CD4-positive, alpha-beta T cell treated with Interleukin-4 for 1 hour (primary cell): ENCODE measurements at places on chromosomes 16 and 17.
A peak's percentile ranks its signal among the peaks of the same experiment; 100 is the strongest.

DNA sequence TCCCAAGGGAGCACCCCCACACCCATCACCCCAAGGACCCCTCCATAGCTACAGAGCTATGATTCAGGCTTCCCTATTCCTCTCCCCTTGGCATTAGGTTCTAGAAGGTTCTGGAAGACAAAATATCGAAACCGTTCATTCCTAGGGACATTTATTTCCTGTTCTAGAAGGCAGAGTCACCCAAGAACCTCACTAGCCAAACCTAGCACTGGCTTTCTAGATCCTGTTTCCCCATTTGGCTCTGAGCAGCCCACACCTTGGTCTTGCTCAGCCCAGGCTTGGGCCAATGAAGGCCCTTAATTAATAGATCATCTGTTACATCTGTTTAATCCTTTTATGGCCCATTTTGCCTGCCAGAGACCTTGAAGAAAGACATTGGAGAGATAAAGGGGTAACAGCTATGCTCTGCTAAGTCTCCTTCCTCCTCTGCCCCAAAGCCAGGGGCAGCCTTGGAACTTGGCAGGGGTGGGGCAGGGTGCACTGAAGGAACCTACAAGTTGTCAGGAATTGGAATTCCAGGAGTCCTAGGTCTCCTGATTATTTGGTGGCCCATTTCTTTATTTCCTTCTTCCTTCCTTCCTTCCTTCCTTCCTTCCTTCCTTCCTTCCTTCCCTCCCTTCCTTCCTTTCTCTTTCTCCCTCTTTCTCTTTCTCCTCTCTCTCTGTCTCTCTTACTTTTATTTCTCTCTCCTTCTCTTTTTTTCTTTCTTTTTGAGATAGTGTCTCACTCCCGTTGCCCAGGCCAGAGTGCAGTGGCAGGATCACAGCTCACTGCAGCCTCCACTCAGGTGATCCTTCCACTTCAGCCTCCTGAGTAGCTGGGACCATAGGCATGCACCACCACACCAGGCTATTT lies 8.7 kb upstream of the FZD2 start:
- DNase-seq: no peak

DNA sequence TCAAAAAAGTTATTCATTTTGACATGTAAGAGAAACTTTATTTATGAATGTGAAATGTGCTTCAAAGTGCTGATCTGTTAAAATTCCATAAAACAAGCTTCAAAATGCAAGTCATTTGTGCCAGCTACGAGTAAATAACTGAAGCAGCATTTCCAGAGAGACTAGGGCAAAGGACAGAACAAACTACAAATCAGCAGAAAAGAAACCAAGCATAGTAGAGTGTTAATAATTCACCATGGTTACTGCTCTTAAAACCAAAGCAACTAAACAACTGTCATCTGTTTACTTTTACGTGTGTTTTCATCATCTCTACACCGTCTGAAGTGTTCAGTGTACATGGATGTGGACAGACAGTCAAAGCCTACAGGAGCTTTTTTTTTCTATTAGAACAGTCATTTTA lies 1.6 kb upstream of the ASPA start:
- no peak for DNase-seq

DNA sequence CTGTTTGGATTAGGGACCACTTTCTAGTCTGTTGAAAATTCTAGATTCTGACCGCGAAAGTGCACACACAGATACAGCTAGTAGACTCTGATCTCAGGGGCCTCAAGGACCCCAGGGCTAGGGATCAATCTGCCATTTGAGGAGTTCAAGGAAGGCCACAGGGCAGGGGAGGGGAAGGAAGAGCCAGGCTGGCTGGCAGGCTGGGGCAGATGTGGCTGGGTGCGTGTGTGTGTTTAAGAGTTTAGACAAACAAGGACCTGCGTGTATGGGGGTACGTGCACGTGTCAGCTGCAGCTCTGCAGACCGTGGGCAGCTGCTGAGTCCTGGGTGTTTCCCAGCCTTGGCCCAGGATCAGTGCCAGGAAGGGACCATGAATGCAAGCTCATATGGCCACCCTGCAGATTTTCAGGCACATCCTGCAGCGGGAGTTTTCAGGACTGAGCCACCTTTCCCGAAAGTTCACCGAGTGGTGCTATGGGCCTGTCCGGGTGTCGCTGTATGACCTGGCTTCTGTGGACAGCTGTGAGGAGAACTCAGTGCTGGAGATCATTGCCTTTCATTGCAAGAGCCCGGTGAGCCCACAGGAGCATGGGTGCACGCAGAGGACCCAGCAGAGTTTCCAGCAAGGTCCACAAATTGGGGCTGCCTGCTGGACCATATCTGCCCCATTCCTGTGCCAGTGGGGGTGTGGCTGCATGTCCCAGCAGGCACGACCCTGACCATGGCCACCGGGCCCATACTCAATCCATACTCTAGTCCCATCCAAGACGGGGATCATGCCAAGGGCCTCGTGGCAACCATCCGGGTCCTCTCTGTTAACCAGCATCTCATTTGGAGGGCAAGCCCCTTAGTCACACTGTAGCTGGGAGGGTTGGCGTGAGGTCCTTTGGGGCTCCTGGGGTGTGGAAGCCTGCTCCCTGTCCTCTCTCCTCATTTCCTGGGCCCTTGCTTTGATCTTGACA lies 10.6 kb downstream of the TRPV2 start:
- no peak for DNase-seq

GRCh38 chr16:24141466-24141865 lies 114.7 kb upstream of the CACNG3 start:
- no peak for DNase-seq

GRCh38 chr17:16150251-16150856 lies 65.0 kb downstream of the NCOR1 start:
- DNase-seq: no peak

GRCh38 chr16:26795184-26795583 lies 271.5 kb upstream of the C16orf82 start:
- no peak for DNase-seq

GRCh38 chr16:67277999-67278772 lies 1.1 kb upstream of the PLEKHG4 start:
- DNase-seq: no peak

GRCh38 chr16:22736791-22737190 lies 77.2 kb upstream of the HS3ST2 start:
- no peak for DNase-seq

DNA sequence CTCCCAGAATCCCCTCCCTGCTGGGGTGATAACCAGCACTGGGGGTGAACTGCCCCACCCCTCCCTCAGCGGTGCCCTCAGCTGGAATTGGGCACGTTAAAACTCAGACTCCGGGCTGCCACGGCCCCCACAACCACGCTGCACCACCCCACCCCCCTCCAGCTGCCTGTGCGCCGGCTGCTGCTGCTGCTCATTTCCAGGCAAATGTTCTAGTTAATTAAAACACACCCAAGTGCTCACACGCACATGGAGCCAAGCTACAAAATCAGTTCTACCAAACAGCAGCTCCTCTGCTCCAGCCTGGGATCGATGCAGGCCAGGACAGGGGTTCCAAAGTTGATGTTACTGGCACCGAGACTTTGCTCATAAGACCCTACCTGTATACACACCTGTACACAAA lies 180.5 kb downstream of the ZNF423 start:
- DNase-seq: no peak

GRCh38 chr17:76697702-76698465 lies 12.9 kb downstream of the MXRA7 start:
- DNase-seq: no peak

GRCh38 chr16:15765880-15766279 lies 90.9 kb downstream of the MYH11 start:
- DNase-seq: peak; percentile 42

DNA sequence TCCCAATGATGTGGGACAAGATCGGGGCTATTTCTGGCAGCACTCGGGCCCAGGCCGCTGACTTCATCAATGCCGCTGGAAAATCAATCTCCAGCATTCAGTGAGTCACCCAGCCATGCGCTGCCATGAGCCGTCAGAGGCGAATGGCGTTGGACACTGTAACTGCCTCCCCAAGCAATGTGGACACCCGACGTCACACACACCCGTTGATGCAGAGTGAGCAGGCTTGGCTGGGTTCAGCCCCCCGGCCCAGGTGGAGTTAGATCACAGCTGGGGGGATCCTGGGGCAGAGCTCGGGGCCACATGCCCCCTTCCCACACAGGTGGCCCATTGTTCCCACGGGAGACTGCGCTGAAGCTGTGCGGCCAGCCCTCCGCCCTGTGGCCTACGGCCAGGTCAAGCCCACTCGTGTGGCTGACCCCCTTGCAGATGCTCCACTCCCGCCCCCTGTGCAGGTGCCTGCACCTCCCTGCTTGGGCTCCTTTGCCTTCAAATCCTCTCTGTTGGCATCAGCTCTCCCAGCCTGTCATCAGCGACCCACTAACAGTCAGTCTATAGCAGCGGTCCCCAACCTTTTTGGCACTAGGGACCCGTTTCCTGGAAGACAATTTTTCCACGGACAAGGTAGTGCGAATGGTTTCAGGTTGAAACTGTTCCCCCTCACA lies 89.9 kb downstream of the TBC1D16 start:
- no peak for DNase-seq

- no peak for DNase-seq
Observed at GRCh38 chr16:14681115-14681514, 13.0 kb downstream of the PLA2G10 start.

- DNase-seq: no peak
Observed at GRCh38 chr16:60271025-60271771, 1537.1 kb upstream of the GOT2 start.

GRCh38 chr17:9676820-9677310 lies 31.5 kb downstream of the USP43 start:
- no peak for DNase-seq

GRCh38 chr16:77555126-77555525 lies 120.3 kb upstream of the ADAMTS18 start:
- DNase-seq: no peak

GRCh38 chr16:85220125-85220839 lies 108.0 kb upstream of the CIBAR2 start:
- DNase-seq: no peak

GRCh38 chr17:77735081-77735565 lies 223.4 kb upstream of the TNRC6C start:
- no peak for DNase-seq

- DNase-seq: no peak
Observed at GRCh38 chr17:32814836-32815235, 62.1 kb downstream of the MYO1D start.

GRCh38 chr17:63984236-63984635 lies 11.5 kb upstream of the SCN4A start:
- no peak for DNase-seq

- DNase-seq: peak; percentile 80
Observed at GRCh38 chr16:27426423-27427408, 24.7 kb downstream of the IL21R start.

DNA sequence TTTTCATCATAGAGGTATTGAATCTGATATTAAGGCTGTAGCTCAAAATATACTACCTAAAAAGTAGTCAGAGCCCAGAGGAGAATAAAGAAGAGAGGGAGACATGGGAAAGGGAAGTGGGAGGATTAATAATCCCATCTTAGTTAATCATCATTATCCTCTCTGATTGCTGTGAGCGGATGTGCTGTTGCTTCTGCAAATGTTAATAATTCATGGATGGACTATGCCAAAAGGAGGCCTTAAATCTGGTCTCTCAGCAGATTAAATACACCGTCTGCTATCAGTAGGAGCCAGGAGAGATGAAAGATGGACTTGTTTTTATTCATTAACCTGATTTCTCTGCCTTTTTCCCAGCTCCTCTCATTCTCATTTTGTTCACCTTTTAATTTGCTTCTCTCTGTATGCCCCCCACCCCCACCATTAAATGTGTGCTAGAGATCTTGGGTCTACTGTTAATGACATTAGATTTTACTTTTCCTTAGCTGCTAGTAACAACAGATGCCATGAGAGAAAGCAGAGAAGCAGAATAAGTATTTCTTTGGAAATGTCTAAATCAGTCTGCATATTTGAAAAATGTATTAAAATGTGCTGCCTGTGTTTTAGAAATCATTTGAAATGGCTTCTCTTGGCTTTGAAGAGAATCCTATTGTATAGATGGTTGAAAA lies 44.2 kb downstream of the NUP93 start:
- DNase-seq: no peak

DNA sequence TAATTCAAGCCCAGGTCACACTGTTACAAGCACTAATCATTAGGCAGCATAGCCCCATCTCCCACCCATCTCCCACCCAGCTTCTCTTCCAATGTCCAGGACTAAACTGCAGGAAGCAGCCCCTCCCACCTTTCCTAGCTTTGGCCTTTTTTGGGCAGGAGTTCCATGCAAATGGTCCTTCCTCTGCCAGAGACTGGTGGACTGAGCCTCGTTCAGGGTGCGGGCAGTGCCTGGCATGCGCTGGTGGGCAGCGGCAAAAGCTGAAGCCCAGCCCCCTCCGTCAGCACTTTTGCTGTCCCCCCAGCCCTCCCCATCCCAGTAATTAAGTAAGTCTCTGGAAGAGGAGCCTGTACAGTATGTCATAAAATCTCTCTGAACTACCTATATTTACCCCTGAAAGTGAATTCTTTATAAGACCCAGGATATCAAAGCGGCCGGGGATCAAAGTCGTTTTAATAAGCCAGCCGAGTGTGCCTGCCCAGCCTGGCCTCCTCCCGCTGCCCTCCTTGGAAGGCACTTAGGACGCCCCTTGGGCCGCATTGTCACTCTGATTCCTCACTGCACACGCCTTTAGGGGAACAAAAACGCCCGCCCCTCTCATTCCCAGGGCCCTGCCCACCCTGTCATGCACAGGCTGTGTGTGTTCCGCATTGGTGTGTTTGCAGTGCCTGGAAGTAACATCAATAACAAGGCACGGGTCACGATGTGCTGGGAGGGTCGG lies 109.9 kb downstream of the IRX5 start:
- no peak for DNase-seq

DNA sequence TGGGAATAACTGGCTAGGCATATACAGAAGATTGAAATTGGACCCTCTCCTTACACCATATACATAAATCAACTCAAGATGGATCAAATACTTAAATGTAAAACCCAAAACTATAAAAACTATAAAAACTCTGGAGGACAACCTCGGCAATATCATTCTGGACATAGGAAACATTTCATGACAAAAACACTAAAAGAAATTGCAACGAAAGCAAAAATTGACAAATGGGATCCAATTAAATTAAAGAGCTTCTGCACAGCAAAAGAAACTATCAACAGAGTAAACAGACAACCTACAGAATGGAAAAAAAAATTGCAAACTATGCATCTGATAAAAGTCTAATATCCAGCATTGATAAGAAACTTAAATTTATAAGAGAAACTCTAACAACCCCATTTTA lies 503.7 kb upstream of the C16orf82 start:
- DNase-seq: no peak

GRCh38 chr16:23254338-23254737 lies 47.8 kb upstream of the SCNN1B start:
- no peak for DNase-seq

GRCh38 chr17:78538033-78538776 lies 39.0 kb downstream of the DNAH17 start:
- DNase-seq: no peak

GRCh38 chr17:50266384-50267073 lies 7.7 kb upstream of the TMEM92 start:
- DNase-seq: no peak
